A549 (cell line): ENCODE measurements at places on chromosomes 6 and 20. TPM values are rescaled to one million over a fixed set of nuclear protein-coding genes. Genes with fewer than 3 reads are reported as not detected.

- no peak for DNase-seq
Observed at GRCh38 chr20:52493171-52493721, 301.7 kb upstream of the ZFP64 start.

STX11 gene
- 0.36 to 0.98 TPM (median 0.59 TPM) in 3 replicates for polyA plus RNA-seq

DNA sequence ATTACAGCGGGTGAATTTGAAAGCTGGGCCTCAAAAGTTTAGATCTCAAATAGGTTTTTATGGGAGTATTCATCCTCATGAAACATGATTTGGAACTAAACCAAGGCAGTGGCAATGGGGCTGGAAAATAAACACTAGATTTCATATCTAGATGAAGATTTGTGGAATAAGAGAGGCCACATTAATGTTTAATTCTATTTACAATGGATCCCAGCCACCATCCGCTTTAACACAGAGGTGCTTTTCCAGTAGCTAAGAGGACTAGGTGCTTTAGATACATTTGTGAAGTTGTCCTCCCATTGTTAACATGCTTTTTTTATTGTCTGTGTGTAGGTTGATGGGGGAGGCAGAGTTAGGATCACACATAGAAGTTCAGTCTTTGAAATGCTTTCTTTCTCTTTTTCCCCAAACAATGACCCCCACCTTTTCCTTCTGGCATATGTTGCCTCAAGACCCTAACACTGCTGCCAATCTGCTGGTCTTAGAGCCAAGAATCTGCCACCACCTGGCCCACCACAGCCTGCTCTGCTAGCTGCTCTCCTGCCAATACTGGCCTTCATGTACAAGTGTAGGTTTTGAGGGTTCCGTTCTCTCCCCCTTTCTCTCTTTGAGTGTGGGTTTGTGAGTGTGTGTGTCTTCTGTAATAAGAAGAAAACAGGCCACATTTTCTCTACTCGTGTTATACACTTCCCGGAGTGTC is 27.8 kb upstream of the GFRAL start:
- DNase-seq = no peak

DNA sequence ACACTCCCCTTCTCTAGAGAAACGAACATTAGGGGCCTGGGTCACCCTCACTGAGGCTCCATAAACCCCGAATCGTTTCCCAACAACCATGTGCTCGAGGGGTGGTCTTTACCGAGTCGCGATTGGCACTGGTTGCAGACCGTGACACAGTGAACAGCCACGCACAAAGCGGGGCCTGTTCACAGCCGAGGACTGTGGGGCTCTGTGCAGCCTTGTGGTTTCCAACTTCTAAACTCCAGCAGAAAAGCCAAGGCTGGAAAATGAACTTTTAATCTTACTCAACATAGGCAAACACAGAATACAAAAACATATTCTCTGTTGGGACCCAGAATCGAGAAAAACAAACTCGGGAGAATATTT is 19.0 kb downstream of the RRBP1 start:
- no peak for DNase-seq

DNA sequence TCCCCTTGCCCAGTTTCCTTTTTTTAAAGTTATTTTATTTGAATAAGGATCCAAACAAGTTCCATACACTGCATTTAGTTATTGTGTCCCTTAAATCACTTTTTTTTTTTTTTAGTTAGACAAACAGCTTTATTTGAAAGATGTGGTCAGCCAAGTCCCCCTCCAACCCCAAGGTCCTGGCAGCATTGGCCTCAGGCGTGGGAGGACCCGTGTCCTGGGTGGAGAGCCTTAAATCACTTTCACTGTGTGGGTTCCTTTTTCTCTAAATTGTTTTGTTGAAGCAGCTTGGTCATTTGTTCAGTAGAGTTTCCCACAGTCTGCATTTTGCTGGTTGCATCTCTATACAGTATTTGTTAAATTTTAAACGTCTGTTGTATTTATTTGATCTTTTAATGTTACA is 5.2 kb upstream of the TBCC start:
- DNase-seq = no peak

GRCh38 chr20:59718751-59719150 is 114.4 kb downstream of the PHACTR3 start:
- no peak for DNase-seq

OR5V1 gene
- not detected in 3 replicates for polyA plus RNA-seq

PCMT1 gene
- polyA plus RNA-seq = 86.6 to 92.4 TPM (median 91.0 TPM) in 3 replicates

TMEM239 gene
- polyA plus RNA-seq = not detected in 3 replicates

GRCh38 chr6:158853072-158853879 is 34.1 kb upstream of the EZR start:
- peak; percentile 97 for DNase-seq
